ENCODE measurements at places on chromosomes 1 and 21. TPM values are rescaled to one million over a fixed set of nuclear protein-coding genes. Genes with fewer than 3 reads are reported as not detected.

DNA sequence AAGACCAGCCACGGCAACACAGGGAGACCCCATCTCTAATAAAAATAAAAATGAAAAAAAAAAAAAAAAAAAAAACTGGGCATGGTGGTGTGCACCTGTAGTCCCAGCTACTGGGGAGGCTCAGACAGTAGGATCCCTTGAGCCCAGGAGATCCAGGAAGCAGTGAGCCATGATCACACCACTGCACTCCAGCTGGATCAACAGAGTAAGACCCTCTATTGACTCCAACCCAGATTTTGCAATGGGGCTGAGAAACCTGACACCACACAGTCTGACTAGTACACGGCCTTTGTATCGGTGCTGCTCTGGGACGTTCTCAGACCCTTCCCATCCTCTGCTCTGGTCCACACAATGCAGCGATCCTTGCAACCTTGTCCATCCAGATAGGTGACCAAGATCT lies 31.8 kb downstream of the SPATA21 start:
- no peak for DNase-seq

GRCh38 chr1:6185635-6186382 lies 5.7 kb upstream of the CHD5 start:
- DNase-seq, result no peak

GRCh38 chr1:179996099-179996498 lies 41.5 kb downstream of the CEP350 start:
- no peak for DNase-seq

DNA sequence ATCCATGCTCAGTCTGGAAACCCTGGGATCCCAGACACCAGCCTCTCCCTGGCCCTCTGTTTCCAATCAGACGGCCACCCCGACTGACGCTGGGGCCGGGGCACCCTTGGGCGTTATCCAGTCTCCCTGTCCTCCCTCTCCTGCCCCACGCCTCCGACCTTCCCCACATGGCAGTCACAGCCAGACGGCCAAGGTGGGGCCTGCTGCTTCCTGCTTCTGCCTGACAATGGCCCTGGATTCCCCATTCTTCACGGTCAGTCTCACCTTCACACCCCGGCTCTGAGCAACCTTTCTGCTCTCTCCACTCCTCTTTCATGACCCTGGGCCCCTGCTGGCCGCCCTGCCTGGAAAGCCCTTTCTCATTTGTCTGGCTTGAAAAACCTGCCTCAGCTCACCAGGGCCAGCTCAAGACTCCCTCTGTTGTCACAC lies 6.6 kb downstream of the GNG4 start:
- no peak for DNase-seq

DNA sequence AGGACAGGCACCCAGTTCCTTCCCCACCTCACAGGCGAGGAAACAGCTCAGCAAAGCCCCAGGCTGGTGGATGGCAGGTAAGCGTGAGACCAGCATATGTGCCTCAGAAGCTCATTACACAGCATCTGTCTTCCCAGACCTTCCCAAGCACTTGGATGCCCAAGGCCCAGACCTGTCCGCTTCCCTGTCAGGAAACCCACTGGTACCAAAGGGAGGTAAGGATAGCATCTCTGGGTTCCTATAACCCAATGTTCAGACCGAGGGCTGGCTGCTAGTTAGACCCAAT lies 3.3 kb downstream of the POFUT2 start:
- no peak for DNase-seq

DNA sequence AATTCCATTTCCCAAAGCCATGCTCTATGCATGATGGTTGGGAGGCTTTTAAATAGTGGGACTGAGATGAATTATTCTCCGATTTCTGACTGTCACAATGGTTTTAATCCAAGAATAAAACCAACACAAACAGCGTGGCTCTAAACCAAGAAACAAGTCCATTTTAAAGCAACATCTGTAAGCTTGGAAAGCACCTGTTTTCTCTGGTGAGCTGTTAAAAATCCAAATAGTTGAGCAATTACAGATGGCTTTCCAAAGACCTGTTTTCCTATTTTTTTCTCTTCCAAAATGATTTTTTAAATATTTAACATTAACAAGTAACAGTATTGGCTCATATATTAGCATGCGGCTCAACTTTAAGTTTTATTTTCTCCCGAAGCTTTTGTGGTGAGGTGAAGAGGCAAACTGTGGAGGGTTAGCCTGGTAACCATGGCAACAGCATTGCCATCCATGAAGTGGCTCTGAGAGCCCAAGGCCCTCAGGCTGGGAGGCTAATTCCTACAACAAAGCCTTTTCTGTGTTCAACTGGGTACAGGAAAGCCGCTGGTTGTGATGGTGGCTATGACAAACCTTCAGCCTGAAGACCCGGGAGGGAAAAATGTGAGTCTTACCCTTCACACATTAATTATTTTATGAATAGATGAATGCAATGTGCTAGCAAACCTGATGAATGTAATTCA lies 56.7 kb upstream of the B3GALT5 start:
- peak; percentile 44 for DNase-seq

DNA sequence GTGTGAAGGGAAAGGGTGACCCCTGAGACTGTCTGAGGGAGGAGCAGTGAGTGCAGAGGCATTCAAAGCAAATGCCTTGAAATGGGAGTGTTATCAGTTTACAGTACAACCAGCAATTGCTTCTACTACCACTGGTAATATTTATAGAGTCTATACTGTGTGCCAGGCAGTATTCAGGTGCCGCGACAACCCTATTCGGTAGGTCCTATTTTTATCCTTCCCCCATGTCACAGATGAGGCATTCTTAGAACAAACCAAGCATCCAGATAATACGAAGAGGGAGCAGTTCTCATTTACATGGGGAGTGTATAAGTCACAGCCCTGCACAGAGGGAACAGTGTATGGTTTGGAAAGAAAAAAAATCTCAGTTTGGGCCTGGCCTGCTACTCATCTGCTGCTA lies 18.3 kb downstream of the ROR1 start:
- DNase-seq, result no peak

DNA sequence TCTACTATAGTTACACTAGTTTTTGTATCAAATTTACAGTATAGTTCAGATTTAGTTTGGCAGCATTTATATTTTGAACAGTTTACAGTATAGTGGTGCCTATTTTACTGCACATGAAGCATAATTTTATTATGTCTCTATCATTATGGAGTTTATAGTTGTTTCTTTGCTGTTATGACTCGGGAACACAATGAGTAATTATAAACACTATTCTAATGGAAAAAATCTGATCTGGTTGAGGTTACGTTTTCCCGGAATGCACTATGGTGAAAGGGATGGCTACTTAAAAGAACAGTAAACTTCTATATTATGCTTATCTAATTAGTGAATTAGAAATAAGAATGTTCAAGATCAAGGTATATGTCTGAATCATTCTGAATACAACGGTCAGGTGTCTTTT lies 10.6 kb downstream of the LCA5L start:
- no peak for DNase-seq

- no peak for DNase-seq
Measured at GRCh38 chr21:29219165-29219770, 79.5 kb upstream of the BACH1 start.

DNA sequence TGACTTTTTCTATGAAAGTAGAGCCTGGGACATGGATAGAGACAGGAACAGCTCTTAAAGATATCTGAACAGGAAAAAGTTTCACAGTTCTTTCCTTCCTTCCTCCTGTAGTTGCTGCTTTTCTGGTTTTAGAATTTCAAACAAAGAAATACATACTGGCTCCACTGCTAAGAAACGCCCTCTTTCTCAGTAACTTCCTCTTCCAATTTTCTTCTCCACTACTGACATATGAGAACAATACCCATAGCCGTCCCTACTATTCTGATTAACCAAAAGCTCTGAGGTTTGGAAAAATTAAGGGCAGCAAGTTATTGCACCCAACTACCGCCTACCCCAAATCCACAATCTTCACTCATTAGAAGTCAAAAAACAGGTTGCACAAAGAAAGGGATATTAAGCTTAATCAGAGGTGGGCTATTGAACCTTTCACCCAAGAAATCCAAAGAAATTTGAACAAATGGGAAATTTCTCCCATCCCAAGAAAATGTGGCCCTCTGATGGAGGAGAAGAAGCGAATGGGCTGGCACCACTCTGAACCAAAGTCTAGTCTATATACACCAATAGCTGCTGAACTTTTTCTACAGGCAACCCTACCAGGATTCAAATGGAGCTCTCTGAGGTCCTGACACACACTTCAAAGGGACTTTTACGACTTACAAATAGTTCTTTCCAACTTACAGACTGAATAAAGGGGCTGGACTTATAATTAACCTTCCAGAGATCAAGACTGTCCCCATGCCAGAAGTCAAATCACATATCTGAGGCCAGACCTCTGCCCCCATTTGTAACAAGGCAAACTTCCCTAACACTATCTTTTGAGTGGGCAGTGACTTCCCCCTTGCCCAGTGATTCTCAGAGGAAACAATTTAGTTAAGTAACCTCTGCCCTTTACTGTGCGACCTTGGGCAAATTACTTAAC lies 1.7 kb downstream of the WASF2 start:
- peak; percentile 63 for DNase-seq

DNA sequence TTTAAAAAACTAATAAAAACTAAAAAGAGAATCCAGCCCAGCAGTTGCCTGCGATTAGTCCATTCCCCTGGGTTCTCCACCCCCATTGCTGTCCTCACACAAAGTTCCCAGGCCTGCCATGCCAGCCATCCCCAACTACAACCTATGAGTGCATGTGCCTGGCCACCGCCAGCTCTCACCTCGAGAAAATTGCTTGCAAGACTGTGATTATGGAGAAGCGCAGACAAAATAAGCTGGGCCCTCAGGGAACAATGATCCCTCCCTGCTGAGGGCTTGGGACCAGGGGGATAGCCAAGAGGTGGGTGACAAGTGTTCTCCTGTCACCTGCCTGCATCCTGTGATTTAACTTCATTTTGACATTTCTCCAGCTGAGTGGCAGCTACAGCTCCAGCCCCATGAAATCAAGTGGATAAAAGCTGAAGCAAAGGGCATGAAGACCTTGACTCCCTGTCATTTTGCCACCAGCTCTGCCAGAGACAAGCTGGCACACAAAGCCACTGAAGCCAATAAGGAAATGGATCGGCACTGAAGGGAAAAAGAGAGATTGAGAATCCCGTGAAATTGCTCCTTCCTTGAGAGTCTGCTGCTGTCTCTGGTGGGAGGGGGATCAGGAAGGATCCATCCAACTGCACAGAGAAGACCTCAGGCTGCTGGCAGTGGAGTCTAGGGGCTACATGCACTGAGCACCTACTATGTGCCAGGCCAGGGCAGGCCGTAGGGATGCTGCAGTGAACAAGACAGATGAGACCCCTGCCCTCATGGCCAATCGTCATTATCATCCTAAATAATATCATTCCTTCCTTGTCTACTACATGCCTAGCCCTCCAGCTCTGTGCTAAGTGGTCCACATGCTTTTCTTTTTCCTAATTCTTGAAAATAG lies 40.7 kb downstream of the MATN1 start:
- no peak for DNase-seq

GRCh38 chr21:46021978-46022544 lies 40.5 kb downstream of the COL6A1 start:
- DNase-seq, result no peak

GRCh38 chr1:224996266-224996665 lies 66.8 kb downstream of the DNAH14 start:
- DNase-seq, result peak; percentile 25

DNA sequence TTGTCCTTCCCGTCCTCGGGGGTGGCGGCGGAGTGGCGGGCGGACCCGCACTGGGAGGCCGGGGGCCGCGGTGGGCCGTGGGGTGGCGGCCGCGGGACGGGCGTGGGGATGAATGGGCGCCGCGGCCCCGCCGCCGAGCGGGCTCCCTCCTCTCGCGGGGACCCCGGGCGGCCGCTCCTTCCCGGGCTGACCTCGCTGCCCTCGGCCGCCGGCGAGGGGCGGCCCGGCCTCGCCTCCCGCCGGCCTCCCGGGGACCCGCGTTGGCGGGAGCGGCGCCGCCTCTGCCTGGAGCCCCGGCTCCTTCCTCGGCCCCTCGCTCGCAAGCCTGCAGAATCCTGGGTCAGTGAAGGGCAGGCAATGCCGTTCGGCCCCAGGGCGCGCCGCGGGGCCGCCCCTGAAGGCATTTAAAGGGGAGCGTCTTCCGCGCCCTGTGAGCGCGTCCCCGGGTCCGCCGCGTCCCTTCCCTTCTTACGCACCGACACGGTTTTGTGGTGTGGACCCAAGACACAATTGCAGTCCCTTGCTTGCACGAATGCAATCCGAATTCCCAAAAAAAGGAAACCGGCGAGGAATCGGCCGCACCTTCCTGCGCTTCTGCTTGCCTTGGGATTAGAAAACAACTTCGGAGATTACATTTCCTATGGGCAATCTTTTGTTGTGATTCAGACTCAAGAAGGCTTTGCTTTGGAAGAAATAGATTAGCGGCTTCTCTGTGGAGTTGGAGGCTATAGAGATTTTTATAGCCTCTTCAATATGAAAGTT lies 776 bp downstream of the ITSN1 start:
- DNase-seq, result no peak

GRCh38 chr1:32969566-32969965 lies 5.0 kb upstream of the RNF19B start:
- no peak for DNase-seq

DNA sequence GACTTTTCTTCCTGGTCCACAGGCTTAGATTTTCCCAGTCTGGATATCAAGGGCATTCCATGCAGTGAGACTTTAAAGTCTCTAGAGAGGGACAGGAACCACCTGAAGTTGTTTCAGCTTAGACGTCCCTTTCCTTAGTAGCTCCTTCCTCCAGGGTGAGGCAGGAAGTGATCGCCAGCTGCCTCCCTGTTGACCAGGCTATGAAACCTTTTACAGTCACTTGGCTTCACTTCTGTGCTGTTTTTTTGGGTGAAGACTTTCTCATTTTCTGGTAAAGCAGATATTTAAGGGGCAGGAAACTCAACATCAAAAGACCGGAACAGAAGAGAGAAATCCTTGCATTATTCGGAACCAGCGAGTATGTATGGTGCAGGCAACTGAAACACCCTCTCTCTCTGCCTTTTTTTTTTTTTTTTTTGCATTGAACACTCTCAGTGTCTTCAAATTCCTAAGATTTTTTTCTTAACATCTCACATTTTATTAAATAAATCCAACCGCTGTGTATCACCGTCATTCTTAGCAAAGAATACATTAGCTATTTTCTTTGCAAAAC lies 234.6 kb upstream of the IRF2BP2 start:
- DNase-seq, result no peak

- no peak for DNase-seq
Measured at GRCh38 chr1:230516889-230517288, 90.8 kb upstream of the PGBD5 start.

GRCh38 chr1:228490120-228491078 lies 3.2 kb downstream of the RNF187 start:
- peak; percentile 13 for DNase-seq

DNA sequence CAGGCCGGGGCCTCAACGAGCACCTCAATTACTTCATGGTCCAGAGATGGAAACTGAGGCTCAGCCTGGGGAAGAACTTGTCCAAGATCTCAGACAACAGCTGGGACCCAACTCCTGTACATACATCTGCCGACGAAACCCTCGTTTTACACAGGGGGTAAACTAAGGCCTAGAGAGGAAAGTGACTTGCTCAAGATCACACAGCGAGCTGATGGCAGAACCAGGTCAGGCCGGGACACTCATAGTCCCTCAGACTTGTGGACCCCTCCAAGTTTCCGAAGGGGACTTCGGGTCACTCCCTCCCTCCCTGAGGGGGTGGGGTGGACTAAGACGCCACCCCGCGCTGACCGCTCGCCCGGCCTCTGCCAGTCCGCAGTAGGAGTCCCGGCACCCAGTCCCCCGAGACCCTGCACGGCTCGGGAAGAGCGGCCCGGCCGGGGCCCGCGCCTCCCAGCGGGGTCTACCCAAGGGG lies 430 bp downstream of the WASF2 start:
- DNase-seq, result peak; percentile 9

Gene S100A1
- 9.7 TPM for total RNA-seq

Gene FCRL1
- total RNA-seq, result not detected

Gene HTR6
- total RNA-seq, result not detected

Gene OR2T35
- total RNA-seq, result under 0.01 TPM

Gene CLDN14
- 4.0 TPM for total RNA-seq

Gene BROX
- total RNA-seq, result 75.5 TPM

Gene AJAP1
- 10.6 TPM for total RNA-seq

Data from renal cortical epithelial cell (primary cell).